Left cardiac atrium (tissue), 4 donors: ENCODE measurements at places on chromosomes 4 and X. TPM values are rescaled to one million over a fixed set of nuclear protein-coding genes. Genes with fewer than 3 reads are reported as not detected.

The CLNK gene
- not detected for total RNA-seq

The GAGE2A gene
- not detected for total RNA-seq

The EPHA5 gene
- 8.0 TPM for total RNA-seq

The AMTN gene
- total RNA-seq: not detected
